ENCODE measurements at places on chromosomes 13 and 19. TPM values are rescaled to one million over a fixed set of nuclear protein-coding genes. Genes with fewer than 3 reads are reported as not detected.

DNA sequence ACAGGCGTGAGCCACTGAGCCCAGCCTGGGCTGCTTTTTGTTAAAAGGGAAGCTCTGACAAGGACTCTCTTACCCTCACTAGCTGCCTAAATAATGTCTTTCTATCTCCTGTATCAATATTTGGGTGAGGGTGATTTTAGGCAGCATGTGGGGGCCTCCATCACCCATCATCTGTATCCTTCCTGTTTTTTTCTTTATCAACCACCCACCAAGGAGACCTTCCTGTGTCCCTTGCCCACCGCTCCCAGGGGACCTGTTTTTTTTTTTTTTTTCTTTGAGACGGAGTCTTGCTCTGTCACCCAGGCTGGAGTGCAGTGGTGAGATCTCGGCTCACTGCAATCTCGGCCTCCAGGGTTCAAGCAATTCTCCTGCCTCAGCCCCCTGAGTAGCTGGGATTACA, 5.4 kb upstream of the NDUFB7 start:
- no peak for DNase-seq

- DNase-seq = no peak
Observed at GRCh38 chr13:101307181-101307701, 109.1 kb downstream of the NALCN start.

DNA sequence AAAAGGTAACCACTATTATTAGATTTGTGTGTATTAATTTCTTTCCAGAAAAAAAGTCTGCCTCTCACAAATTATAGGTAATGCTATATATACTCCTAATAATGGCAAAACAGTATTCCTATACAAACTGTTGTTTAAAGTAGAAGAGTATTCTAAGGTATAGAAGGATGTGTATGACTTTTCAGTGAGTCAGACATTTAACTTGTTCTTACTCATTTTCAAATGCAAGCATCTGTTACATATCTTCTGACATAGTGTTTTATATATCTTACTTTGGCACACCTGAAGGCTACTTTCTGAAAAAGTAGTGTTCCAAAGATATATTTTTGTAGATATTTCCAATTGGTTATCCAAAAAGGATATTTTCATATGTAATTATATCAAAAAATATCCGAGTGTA, 3.5 kb upstream of the SLITRK5 start:
- DNase-seq = no peak

DNA sequence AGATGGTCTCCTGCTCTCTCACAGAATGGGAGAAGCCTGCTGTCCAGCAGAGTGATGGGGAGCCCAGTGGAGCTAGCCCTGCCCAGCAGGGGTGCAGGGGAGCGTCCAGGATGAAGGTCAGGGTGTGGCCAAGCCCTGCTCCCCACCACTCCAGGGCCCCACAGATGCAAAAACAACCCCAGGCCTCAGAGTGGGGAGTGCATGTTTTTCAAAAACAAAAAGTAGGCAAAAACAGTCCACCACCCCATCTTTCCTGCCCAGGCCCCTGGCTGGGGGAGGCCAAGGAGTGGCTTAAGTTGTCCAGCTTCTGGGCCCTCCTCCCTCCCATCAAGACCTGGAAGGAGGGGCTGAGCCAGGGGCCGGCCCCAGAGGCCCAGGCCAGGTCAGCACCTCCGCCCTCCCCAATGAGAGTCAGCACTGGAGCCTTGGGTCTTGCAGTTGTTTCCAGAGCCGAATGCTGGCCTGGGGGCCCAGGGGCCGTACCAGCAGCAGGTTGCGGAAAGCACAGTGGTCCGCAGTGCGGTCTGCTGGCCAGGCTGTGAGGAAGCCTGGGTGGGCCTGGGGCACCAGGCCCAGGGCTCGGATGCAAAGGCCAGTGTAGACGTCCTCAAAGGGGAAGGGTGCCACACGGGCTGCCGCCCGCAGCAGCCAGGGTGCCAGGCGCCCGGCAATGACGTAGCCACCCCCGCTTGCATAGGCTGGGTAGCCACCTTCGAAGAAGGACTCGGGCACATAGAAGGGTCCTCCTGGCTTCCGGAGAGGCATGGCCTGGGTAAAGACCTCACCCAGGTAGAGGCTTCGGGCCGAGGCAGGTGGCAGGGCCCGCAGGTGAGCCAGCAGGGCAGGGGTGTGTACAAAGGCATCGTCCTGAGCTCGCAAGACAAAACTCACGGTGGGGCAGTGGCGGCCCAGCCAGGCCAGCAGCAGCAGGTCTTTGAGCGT, 1.7 kb downstream of the B3GNT8 start:
- peak; percentile 62 for DNase-seq

DNA sequence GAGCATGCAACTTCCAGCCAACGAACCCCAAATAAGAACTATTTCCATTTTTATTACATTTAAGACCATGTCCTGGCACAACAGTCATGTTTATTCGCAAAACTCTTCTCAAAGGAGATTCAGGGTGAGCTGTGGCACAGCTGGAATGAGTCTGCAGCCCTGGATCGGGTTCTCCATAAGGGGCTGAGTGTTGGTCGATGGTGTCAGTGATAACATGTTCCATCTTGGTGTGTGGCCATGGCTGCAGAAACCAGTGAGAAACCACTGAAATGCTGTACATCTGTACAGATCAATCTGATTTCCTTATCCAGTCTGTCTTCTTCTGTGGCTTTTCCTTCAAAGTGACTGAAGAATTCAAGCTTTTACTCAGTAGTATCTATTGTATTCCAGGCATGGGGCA, 15.2 kb downstream of the FAM124A start:
- DNase-seq = no peak

DNA sequence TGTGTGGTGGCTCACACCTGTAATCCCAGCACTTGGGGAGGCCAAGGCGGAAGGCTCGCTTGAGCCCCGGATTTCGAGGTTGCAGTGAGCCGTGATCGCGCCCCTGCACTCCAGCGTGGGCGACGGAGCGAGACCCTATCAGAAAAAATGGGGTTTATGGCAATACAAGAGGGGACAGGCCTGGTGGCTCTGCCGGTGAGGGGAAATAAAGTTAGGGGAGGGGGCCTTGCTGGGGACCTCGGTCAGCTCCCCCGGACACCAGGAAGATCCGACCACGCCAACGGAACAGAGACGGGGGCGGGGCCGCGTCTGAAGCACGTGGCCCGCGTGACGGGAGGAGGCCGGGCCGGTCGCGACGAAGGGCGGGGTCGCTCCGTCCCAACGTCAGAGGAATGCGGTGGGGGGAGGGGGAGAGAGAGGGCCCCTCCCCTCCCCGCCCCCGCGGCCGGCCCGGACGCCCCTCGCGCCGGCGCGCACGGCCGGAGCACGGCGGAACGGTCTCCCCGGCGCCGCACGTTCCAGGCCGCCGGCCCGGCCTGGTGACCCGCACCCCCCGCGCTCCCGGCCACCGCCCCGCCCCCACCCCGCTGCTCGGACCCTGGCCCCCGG, 1.9 kb upstream of the HNRNPL start:
- DNase-seq = peak; percentile 97

DNA sequence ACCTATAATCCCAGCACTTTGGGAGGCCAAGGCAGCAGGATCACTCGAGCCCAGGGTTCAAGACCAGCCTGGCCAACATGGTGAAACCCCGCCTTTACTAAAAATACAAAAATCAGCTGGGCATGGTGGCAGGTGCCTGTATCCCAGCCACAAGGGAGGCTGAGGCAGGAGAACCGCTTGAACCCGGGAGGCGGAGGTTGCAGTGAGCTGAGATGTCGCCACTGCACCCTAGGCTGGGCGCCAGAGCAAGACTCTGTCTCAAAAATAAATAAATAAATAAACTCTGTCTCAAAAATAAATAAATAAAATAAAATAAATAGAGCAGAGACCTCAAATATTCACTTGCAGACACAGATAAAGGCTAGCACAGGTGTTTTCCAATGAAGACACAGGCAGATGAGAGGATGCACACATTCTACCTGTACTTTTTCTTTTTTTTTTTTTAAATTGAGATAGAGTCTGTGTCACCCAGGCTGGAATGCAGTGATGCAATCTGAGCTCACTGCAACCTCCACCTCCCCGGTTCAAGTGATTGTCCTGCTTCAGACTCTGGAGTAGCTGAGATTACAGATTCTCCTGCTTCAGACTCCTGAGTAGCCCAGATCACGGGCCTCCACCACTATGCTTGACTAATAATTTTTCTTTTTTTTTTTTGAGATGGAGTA, 2.7 kb upstream of the RPS16 start:
- DNase-seq = no peak

DNA sequence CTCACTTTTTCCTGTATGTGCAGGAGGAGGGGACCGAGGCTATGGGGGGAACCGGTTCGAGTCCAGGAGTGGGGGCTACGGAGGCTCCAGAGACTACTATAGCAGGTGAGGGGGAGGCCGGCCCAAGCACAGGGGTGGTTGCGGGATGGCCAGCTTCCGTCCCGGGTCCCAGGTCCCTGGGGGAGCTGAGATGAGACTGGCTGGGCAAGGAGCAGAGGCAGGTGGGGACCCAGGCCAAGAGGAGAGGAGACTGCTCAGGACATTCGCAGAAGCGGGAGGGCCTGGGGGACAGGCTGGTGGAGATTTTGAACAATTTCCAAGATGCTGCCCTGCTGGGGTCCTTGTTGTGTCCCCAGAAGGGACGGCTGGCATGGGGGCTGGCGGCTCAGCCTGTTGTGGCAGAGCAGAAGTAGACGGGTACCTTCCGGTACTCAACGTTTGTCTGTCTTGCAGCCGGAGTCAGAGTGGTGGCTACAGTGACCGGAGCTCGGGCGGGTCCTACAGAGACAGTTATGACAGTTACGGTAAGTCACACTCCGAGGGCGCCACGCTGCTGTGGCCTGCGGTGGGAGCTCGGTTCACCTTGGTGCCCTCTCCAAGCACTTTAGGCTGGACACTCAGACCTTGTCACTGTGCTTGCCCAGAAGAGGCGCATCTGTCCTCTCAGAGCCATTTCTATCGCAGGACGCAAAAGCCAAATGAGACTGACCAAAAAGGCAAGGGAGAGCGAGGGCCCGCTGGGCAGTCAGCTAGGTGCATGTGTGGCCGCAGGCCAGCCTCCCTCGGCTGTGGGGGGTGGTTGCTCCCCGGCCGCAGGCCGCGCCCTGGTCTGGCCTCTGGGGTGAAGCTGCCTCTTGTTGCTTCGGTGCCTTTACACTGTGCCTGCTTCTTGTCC, 2.6 kb downstream of the CIRBP start:
- DNase-seq = no peak

DNA sequence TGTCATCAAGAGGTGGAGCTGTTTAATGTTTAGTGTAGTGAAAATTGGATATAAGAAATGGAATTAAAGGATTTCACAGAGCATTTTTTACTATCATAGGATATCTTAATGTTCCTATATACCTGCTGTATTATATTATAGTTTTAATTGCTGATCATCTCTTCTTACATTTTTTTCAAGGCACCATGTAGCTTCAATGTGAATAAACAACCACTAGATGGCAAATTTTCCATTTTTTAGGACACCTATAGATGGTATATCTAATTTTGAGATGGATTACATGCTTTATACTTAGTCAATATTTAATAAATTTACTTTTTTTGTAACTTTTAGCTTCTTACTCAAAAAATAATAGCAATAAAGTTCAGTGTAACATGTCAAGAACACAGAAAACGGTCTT, 9.0 kb upstream of the ATXN8OS start:
- DNase-seq = no peak

- no peak for DNase-seq
Observed at GRCh38 chr19:14818588-14818987, 16.4 kb downstream of the OR7A5 start.

GRCh38 chr13:77521595-77522367, 13.7 kb upstream of the SCEL start:
- no peak for DNase-seq

DNA sequence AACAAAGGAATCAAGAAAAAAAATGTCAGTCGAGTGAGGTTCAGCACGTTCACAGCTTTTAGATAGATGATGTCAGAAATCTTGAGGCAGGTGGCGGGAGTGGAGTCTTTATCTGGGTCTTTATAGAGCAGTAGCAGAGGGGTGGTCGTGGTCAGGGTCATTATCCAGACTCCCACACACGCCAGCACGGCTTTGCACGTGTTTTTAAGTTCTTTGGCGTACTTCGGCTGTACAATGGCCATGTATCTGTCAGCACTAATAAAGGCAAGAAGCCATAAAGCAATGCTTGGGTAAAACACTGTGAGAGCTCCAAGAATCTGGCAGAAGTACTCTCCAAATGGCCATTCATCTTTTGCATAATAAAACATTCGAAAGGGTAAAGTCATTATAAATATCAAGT, 2.9 kb downstream of the GPR18 start:
- DNase-seq = no peak

DNA sequence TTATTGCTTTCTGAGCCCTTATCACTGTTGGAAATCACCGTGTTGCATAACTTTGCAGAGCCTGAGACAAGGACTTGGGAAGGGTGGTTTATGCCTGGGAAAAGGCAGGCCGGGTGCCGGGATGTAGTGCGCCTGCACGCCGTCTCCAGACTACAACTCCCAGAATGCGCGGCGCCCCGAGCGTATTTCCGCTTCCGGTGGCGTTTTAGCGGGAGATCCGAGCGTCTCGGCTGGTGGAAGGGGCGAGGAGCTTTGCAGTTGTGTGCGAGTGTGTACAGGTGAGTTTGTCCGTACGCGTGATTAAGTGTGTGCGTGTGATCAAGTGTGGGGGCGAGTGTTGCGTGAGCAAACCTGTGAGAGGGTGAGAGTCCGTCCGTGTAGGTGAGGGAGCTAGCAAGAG, 75.4 kb downstream of the PEG3 start:
- no peak for DNase-seq

GRCh38 chr19:5903056-5903623, 450 bp downstream of the NDUFA11 start:
- no peak for DNase-seq

GRCh38 chr19:3229346-3229743, 4.9 kb downstream of the CELF5 start:
- DNase-seq = no peak

DNA sequence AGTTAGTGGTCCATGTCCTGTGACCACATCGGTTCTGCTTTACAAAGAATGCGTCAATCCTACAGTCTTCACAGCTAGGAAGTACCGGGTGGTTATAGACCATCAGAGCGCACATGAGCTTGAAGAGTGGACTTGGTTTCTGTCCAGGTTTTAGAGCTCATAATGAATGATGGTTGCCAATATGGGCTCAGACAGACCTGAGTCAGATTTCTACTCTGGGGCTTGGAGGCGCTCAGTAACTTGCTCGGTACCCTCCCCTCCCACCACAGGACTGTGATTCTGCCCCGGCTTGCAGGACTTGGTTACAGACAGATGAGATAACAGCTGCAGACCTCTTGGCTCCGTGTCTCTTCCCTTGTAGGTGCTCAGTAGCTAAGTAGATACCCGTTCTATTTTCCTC, 284.7 kb downstream of the TSHZ3 start:
- no peak for DNase-seq

DNA sequence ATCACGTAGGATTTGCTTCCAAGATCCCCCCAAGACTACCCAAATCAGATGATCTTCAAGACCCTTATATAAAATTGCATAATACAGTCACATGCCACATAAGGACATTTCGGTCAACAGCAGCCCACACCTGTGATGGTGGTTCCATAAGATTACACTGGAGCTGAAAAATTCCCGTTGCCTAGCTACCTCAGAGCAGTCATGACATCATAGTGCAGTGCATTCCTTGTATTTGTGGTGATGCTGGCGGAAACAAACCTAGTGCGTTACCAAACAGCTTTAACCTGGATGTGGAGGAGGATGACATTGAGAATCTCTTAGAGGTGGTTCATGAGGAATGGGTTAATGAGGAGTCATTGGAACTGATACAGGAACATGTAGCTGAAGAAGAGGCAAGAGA, 4.8 kb downstream of the ZNF766 start:
- no peak for DNase-seq

FFAR1 gene
- not detected for total RNA-seq

PLIN4 gene
- total RNA-seq = 38.3 TPM

MKNK2 gene
- 249 TPM for total RNA-seq

OR10H4 gene
- total RNA-seq = not detected

CEACAM4 gene
- 1.9 TPM for total RNA-seq

ZNF738 gene
- total RNA-seq = 4.4 TPM

DAPK3 gene
- 63.2 TPM for total RNA-seq

PSG3 gene
- not detected for total RNA-seq

C19orf38 gene
- total RNA-seq = not detected

FBXO17 gene
- total RNA-seq = 11.3 TPM

LACC1 gene
- total RNA-seq = 5.6 TPM

All from suprapubic skin (tissue), 4 donors.